ENCODE measurements at places on chromosomes 1 and 21.

DNA sequence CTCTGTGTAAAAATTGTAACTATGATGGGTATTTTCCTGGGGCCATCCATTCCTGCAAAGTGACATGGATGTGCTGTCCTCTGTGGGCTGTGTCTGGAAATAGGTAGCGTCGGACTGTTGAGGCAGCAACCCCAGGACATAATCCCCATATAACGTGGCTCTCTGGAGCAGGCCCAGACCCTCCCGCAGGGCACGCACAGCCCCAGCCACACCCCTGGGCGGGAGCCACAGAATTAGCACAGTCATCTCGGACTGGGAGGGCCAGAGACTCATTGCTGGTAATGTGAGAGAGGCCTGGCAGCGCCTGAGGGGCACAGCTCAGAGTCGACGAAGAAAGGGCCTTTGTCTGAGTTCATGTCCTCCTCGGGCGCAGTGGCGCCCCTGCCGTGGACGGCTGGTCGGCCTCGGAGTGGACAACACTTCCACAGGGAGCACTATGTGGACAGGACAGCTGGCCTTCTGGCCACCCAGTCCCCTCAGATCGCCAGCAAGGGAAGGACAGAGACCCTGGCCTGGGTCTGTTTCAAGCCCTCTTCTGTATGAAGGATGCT is 20.1 kb downstream of the SIM2 start:
- DNase-seq = no peak

GRCh38 chr1:28756846-28757245 is 20.1 kb downstream of the YTHDF2 start:
- DNase-seq = peak; percentile 36

- DNase-seq = no peak
These were observed 53.9 kb upstream of the AKT3 start for GRCh38 chr1:243903895-243904294.

DNA sequence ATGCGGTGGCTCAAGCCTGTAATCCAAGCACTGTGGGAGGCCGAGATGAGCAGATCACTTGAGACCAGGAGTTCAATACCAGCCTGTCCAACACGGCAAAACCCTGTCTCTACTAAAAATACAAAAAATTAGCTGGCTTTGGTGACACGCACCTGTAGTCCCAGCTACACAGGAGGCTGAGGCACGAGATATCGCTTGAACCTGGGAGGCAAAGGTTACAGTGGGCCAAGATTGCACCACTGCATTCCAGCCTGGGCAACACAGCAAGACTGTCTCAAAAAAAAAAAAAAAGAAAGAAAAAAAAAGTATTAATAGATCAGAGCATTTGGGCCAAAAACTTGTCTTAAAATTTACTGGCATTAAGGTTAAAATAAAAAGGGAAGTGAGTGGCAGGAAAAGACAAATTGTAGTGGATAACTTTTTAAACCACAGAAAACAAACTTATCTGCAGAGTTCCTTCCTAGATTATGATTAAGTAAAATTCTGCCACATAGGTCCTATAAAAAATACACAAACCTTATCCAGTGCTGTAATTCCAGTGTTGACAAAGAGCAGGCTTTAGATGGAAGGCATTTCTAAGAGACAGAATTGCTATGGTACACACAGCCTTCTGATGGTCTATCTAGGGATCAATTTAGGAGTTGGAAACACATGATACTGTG is 53.3 kb downstream of the EIF4G3 start:
- no peak for DNase-seq

GRCh38 chr1:92730476-92730875 is 54.4 kb downstream of the EVI5 start:
- no peak for DNase-seq

Measured in CD4-positive, alpha-beta T cell treated with Interleukin-4 for 1 hour (primary cell).